ENCODE measurements at places on chromosomes 3 and 15.

DNA sequence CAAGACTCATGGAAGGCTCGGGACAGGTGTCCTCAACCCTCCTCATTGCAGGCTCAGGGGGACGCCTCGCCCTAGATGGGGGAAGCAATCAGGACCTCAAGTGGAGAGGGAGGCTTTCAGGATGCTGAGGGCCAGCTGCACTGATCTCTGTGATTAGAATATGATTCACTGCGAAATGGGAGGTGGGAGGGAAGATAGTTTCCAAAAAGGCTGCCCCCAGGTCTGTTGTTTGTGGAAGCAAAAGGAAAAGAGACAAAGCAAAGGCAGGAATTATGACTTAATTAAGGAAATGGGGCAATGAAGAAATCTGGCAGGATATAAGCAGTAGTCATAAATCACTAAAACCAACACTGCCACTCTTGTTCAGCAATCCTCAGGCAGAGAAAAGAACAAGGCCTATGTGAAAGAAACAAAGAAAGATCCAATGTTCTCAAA, 85.6 kb upstream of the ABHD17C start:
- DNase-seq, result no peak

DNA sequence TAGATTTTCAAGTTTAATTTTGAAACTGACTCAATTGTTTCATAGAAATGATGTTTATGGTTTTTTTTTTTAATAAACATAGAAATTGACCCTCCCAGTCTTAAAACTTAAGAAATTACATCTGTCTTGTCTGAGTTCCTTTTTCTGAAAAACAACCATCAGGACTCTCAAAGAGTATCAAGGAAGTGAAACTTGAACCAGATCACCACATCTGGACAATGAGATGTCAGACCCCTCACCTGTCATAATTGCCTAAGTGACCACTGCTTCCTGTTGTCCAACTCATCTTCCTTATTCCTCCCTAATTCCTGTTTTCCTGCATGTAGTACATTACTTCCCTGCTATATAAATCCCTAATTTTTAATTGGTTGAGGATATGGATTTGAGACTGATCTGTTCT, 441.5 kb upstream of the ARHGEF26 start:
- no peak for DNase-seq

DNA sequence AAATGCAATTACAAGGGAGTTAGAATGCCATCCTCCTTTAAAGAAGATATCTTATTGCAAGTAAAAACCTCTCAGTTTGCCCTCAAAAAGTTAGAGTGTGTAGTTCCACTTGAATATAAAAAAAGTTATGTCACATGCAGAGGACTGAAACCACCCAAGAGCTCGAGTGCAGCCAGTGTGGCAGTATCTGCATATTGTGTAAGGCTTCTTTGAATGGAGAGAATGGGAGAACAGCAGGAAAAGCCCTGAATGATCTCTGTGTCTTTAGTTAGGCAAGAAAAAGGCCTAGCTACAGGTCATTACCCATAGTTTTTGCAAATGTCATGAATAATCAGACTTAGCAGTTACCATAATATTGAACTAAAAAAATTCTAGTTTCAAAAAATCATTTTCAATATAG, 13.9 kb upstream of the TEX9 start:
- DNase-seq, result no peak

GRCh38 chr3:55167586-55168317, 239.9 kb upstream of the LRTM1 start:
- DNase-seq, result no peak

DNA sequence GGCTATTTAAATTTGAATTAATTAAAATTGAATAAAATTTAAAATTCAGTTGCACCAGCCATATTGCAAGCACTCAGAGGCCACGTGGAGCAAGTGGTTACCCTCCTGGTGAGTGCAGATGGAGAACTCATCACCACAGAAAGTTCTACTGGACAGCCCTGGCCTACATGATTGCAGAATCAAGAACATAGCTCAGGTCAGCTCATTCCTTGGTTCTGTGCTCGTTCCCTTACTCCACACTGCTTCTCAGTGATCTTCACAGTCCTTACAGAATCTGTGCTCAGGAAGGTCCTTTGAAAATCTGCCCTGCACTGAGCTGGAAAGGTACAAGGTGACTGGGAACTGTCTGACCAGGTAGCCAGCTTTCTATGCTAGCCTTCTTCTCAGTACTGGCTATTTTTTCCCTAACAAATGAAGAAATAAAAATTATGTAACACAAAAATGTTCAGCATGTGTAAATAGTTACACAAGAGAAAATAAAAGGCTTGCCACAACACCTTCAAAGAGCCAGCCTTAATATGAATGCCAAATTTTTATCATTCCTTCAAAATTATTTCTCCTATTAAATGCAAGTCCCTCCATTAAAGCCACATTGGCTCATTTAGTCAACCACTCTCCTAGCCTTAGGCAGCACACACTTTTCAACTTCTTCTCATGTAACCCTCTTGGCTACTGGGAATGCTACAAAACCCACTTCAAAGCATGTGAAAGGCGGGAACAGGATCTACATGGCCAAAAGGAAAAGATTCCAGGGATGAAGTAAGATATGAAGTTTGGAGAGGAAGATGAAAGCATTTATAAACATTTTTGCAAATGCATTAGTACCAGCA, 326.4 kb upstream of the WNT5A start:
- no peak for DNase-seq

DNA sequence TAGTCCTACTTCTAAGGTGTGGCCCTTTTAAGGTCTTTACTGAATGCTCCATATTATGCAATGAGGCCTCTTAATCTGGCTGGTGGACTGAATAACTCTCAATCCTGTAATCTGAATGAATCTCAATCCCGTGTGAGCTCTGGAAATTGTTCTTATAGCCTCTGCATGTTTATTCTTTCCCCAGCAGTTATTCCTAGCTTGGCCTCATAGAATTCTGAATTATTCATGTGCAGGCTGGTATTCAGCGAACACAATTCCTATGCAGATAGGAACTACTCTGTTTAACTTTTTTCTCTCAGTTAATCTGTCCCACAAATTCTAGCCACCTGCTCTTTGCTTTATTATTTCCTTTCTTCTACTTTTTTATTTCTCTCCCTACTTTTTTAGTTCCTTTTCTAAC, 44.3 kb upstream of the XRN1 start:
- DNase-seq, result no peak

GRCh38 chr3:171402281-171402680, 57.9 kb downstream of the TNIK start:
- DNase-seq, result no peak

- no peak for DNase-seq
These were observed 28.9 kb downstream of the TLNRD1 start for GRCh38 chr15:81029414-81030300.
